Activated naive CD8-positive, alpha-beta T cell treated with anti-CD3 and anti-CD28 coated beads for 36 hours (primary cell): ENCODE measurements at places on chromosomes 11 and 22. TPM values are rescaled to one million over a fixed set of nuclear protein-coding genes. Genes with fewer than 3 reads are reported as not detected.

DNA sequence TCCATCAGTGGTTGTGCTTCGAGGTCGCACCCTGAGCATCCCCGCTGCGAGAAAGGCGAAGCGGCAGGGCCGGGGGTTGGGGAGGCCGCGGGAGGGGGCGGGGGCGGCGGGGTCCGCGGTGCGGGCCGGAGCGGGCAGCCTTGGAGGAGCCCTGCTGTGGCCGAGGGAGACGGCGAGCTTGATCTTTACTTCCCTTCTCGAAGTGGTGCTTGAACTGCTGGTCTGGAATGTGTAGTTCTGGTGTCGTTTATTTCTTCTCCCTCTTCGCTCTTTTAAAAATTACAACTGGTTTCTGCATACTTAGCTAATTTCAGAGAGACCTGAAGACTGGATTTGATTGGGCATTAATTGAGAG, 1.1 kb downstream of the APLP2 start:
- peaks cover 21% of the 10 kb centered on the region for H3K27me3 ChIP-seq
- no peak for DNase-seq
- peak overlapping the region; percentile 82 for H3K4me3 ChIP-seq
- H3K4me1 ChIP-seq, result peaks cover 23% of the 10 kb centered on the region
- no peak overlapping the region for H3K27ac ChIP-seq

Gene MIOX
- 0.29 TPM for total RNA-seq

GRCh38 chr11:108559904-108560303, 33.7 kb downstream of the EXPH5 start:
- H3K4me1 ChIP-seq, result peaks cover 20% of the 10 kb centered on the region
- H3K27ac ChIP-seq, result no peak overlapping the region
- H3K36me3 ChIP-seq, result no peaks in the 10 kb centered on the region
- H3K27me3 ChIP-seq, result no peaks in the 10 kb centered on the region

Gene PMM1
- 26.9 TPM for total RNA-seq

Gene POU2AF2
- total RNA-seq, result not detected

GRCh38 chr22:27309697-27310096, 491.9 kb downstream of the MN1 start:
- DNase-seq, result no peak
- no peak overlapping the region for H3K4me3 ChIP-seq
- H3K27me3 ChIP-seq, result peaks cover 5% of the 10 kb centered on the region
- no peaks in the 10 kb centered on the region for H3K36me3 ChIP-seq
- no peaks in the 10 kb centered on the region for H3K4me1 ChIP-seq

Gene MMP8
- total RNA-seq, result not detected

GRCh38 chr11:1992111-1992510, 5.5 kb downstream of the H19 start:
- H3K27me3 ChIP-seq, result no peaks in the 10 kb centered on the region
- H3K36me3 ChIP-seq, result no peaks in the 10 kb centered on the region
- DNase-seq, result no peak
- no peak overlapping the region for H3K4me3 ChIP-seq
- H3K27ac ChIP-seq, result no peak overlapping the region

DNA sequence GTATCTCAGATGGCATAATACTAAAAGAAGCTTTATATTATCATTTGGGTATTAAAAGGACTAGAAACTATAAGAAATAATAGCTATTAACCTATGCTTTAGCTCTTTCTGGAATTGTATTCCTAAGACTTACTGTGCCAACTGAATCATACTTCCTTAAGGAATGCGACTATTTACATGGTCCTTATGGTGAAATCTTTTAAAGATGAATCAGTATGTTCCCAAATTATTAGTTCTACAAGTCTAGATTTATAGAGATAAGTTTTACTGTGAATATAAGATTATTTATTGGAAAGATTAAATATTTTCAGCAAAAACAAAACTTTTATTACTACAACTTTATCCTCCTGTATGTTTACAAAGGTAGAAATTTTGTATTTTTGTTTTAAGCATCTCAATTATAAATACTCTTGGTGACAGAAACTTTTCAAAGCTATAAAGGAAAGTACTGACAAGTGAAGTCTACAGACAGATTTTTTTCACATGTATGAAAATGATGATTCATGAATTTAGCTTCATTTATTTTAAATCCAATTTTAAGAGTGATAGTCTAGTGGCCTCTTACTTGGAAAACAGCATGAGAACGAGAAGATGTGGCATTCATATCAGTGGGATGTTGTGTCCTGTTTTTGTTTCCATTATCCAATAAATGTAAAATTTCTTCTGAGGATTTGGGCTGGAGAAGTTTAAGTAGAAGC, 17.8 kb downstream of the KIF18A start:
- H3K27me3 ChIP-seq, result no peaks in the 10 kb centered on the region
- DNase-seq, result no peak
- peaks cover 21% of the 10 kb centered on the region for H3K36me3 ChIP-seq
- H3K27ac ChIP-seq, result no peak overlapping the region

DNA sequence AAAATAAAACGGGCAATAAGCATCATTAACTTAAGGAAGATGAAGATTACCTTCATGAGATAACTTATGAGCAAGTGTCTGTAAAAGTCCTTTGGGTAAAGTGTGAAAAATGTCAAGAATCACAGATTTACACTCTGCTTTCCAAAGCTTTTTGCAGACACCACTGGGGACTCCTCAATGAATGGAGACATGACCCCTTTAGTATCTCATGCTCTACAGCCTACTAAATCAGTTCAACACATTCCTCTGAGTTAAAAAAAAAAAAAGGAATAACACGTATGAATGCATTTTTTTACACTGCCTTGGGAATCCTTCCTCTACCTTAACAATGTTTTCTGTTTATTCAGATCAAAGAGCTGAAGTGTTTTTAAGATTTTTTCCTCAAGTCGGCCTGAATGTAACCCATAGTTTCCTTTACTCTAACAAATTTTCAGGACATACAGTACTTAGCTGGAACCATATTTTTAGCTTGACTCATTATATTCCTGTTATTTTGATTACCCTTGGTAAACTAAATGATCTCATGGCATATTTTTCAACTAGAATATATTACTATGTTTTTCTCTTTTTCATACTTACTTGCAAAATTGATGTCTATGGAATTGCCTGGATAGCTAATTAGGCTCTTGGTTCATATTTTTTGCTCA, 25.9 kb upstream of the RAB30 start:
- no peaks in the 10 kb centered on the region for H3K36me3 ChIP-seq
- no peak overlapping the region for H3K27ac ChIP-seq
- H3K4me1 ChIP-seq, result peaks cover 5% of the 10 kb centered on the region
- no peak overlapping the region for H3K4me3 ChIP-seq

GRCh38 chr11:134519390-134519750, 107.3 kb upstream of the B3GAT1 start:
- no peaks in the 10 kb centered on the region for H3K4me1 ChIP-seq
- no peak overlapping the region for H3K27ac ChIP-seq
- no peak for DNase-seq
- no peak overlapping the region for H3K4me3 ChIP-seq
- H3K27me3 ChIP-seq, result no peaks in the 10 kb centered on the region

DNA sequence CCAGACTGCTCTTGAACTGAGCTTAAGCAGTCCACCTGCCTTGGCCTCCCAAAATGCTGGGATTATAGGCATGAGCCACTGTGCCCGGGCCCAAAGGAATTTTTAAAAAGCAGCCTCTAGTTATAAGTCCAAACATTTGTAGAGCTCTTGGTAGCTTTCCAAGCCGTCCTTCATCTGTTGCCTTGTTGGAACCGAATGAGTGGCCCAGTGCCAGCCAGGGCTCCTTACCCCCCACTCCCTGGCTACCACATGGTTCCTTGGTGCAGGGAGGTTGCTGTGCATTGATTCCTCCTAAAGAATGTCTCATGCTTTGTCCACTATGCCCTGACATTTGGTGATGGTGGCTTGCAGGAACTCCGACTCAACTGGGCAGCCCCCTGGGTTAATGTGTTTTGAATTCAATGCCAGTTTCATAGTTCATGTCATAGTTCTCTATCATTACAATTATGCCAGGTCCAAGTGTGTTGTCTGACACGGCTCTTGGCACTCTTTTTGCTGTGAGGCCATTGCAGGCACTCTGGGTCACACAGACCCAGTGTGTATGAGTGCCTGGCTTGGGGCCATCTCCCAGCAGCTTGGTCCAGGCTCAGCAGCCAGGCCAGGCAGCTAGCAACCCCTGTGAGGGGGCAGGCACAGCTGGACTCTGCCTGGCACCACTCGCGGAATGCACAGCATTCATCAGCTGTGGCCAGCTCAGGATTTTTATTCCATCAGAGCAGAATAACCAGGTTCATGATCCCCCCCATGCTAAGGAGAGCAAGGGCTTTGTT, 13.3 kb upstream of the MICALL1 start:
- H3K36me3 ChIP-seq, result peaks cover 10% of the 10 kb centered on the region
- no peak for DNase-seq
- H3K4me3 ChIP-seq, result no peak overlapping the region
- peaks cover 19% of the 10 kb centered on the region for H3K4me1 ChIP-seq
- H3K27ac ChIP-seq, result no peak overlapping the region
